Stimulated activated CD8-positive, alpha-beta memory T cell treated with anti-CD3 and anti-CD28 coated beads, Interleukin-2, amount 100 ng/mL, for 1 hour (primary cell): ENCODE measurements at places on chromosomes 6 and 20.

DNA sequence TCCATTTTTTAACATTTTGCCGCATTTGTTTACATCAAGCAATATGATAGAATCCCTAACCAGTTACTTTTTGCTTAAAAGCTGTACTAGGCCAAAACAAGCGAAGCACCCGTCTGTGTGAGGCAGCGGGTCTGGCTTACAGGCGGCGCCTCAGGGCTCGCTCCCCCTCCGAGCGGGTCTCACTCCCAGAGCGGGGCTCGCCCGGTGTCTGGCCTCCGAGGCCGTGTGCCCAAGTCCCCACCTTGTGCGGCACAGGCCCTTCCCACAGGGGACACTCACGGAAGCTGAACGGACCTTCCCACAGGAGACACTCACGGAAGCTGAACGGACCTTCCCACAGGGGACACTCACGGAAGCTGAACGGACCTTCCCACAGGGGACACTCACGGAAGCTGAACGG is 23.4 kb downstream of the ZBTB46 start:
- DNase-seq: no peak

- DNase-seq: no peak
Measured at GRCh38 chr6:108666656-108667260, 106.0 kb downstream of the FOXO3 start.

- DNase-seq: no peak
Measured at GRCh38 chr20:50715694-50716093, 15.7 kb upstream of the PARD6B start.

DNA sequence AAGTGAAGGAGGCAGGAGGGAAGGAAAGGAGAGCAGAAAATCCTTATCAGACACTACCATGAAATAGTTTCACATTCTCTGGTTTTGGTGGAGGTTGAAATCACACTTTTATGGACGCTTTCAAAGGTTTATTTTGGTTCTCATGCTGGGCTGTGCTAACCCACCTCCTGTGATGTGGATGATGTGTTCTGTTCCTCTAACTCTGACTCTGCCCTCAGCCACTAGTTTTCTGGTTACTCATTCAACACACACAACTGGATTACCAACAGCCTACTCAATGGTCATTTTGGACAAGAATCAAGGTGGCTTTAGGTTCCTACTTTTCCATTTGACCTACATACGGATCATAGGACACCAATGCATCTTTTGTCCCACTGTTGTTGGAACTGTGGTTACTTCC is 522.1 kb upstream of the BTBD3 start:
- DNase-seq: no peak

- DNase-seq: no peak
Measured at GRCh38 chr6:52162940-52163908, 23.0 kb upstream of the IL17A start.

GRCh38 chr6:25715794-25716193 is 38.7 kb upstream of the SLC17A4 start:
- DNase-seq: no peak

DNA sequence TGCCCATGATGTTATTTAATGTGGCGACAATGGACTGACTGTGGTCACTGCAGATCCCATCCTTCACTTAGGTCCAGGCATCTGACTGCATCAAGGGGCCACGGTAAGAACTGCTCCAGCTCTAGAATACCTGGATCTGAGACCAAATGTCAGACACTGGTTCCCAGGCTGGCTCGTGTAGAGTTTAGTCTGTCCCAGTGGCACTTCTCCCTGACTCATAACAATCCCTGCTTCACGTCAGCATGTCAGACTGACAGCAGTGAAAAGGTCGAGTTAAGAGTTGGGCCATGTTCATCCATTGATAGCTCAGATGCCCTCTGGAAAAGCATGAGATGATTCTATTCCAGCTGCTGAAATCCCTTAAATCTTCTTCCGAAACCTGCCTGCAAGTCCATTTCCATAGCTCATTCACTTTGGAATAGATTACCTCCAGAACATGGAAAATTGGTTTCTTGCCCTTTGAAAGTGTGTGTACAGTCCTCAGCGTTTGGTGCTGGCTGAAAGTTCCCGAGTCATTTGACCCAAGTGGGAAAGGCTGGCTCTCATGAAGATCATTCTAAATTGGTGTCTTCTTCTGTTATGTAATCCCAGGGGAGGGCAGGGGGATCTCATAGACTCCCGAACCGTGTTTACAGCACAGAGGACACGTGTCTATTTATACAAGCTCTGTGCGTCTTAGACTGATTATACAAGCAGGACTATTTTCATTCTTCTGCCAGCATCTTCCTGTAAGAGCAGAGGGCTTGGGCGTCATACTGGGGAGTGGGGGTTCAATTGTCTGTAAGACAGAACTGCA is 160.8 kb downstream of the ZDHHC14 start:
- no peak for DNase-seq

GRCh38 chr6:85490516-85491248 is 40.8 kb downstream of the NT5E start:
- DNase-seq: no peak

DNA sequence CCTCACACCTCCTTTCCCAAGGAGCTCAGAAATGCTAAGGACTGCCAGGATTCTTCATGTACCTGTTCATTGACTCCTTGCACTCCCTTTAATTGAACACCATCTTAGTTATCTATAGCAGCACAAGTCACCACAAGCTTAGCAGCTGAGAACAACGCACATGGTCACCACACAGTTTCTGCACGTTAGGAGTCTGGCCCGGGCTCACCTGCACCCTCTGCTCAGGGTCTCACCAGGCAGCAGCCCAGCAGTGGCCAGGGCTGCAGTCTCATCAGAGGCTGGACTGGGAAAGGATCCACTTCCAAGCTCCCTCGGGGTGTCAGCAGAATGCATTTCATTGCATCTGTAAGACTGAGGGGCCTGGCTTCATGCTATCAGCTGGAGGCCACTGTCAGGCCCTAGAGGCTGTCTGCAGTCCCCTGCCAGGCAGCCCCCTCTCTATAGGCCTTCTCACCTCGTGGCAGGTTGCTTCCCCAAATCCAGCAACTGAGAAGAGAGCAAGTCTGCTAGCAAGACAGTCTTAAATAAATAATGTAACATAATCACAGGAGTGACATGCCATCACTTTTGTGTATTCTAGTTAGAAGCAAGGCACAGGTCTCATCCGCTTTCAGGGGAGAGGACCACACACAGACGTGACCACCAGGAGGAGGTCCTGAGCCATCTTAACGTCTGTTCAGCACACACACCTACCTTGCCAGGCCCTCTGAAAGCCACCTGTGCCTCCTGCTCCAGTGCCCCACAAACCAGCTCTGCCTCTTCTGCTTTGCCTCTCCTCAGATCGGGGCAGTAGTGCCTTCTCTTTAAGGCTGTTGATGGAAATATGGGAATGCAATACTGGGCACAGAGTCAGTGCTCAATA is 165.2 kb upstream of the CST7 start:
- no peak for DNase-seq

DNA sequence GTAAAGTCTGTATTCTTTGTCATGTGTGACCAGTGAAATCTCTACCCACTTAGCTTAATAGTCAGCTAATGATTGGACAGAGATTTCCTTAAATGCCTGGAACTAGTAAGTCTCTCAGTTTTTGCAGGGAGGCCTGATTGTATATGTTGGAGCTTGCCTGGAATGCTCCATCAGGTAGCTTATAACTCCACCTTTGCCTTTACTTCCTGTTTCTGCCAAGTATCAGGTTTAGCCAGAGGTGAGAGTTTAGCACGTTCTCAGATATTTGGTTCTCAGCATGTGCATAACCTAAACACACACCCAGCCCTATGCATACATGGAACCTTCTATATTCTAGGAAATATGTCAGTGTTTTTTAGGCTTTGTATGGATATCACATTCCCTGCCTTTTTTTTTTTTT is 435.3 kb downstream of the CDKAL1 start:
- no peak for DNase-seq
